ENCODE measurements at places on chromosomes 1 and 21. TPM values are rescaled to one million over a fixed set of nuclear protein-coding genes. Genes with fewer than 3 reads are reported as not detected.

Gene SPATA45
- not detected for total RNA-seq

Gene GADD45A
- total RNA-seq: 26.3 TPM

Gene TMEM269
- total RNA-seq: 0.53 TPM

Gene FAM78B
- total RNA-seq: not detected

Gene TMIGD3
- total RNA-seq: not detected

Gene NOS1AP
- total RNA-seq: 0.27 TPM

Gene GBP7
- total RNA-seq: not detected

Gene ACOT11
- 4.5 TPM for total RNA-seq

Data from activated naive CD4-positive, alpha-beta T cell treated with anti-CD3 and anti-CD28 coated beads, Interleukin-2, amount 50 U/mL, for 72 hours (primary cell).